ENCODE measurements at places on chromosomes 12 and 14.

DNA sequence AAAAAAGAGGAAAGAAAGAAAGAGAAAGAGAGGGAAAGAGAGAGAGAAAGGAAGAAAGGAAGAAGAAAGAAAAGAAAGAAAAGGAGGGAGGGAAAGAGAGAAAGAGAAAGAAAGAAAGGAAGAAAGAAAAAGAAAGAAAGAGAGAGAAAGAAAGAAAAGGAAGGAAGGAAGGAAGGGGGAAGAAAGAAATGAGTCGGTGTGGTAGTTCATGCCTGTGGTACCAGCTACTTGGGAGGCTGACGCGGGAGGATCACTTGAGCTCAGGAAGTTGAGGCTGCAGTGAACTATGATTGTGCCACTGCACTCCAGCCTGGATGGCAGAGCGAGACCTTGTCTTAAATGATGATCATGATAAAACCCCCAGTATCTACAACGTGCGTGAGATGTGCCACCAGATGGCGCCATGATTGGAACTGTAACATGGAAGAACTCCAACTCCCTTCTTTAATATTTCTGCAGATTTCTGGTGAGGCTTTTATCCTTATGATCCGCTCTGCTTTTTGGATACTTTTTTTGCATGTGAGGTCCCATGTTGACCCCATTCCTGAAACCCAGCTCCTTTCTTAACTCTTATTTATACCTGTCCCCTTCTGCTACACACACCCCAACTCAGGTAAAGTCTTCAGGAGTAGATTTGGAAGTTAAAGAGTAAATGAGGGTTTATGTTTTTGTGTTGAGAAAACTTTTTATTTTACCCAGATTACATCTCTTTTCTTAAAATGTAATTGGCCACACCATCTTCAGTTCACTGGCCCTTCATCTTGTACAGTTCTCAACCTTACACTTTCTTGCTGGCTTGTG lies 25.6 kb downstream of the RNASE10 start:
- peak; percentile 52 for DNase-seq

DNA sequence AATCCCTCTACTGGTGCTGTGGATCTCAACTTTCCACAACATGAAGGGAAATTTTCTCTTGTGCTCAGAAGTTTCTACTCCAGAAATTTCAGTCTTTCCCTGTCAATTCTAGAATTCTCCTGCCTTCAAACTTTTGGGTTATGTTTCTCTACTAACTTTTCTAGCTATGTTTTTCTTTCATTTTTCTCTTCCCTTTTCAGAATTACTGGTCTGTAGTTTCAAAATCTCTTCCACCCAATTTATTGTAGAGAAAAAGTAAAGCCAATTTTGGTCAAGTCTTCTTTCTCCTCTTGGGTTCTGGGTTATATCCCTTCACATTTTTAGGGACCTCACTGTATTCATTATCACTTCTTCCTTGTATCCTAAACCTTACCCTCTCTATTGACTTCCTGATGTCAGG lies 18.9 kb downstream of the CNTN1 start:
- DNase-seq = no peak

GRCh38 chr14:85038526-85039352 lies 491.2 kb upstream of the FLRT2 start:
- DNase-seq = no peak

DNA sequence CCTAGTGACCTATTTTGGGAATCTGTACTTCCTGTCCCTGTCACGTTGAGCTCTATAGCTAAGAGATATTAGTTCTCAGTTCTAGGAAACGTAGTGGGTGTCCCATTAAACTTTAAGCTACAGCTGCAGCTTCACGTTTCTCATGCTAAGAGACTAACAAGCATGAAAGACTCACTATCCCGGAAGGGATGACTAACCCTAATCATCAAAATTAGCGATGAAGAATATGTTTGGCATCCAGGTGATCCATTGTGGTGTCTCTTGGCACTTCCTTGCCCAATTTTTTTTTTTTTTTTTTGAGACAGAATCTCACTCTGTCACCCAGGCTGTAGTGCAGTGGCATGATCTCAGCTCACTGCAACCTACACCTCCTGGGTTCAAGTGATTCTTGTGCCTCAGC lies 11.0 kb upstream of the LALBA start:
- no peak for DNase-seq

GRCh38 chr14:79831195-79831892 lies 380.0 kb downstream of the DIO2 start:
- no peak for DNase-seq

GRCh38 chr14:40859055-40859454 lies 747.6 kb upstream of the LRFN5 start:
- DNase-seq = no peak

DNA sequence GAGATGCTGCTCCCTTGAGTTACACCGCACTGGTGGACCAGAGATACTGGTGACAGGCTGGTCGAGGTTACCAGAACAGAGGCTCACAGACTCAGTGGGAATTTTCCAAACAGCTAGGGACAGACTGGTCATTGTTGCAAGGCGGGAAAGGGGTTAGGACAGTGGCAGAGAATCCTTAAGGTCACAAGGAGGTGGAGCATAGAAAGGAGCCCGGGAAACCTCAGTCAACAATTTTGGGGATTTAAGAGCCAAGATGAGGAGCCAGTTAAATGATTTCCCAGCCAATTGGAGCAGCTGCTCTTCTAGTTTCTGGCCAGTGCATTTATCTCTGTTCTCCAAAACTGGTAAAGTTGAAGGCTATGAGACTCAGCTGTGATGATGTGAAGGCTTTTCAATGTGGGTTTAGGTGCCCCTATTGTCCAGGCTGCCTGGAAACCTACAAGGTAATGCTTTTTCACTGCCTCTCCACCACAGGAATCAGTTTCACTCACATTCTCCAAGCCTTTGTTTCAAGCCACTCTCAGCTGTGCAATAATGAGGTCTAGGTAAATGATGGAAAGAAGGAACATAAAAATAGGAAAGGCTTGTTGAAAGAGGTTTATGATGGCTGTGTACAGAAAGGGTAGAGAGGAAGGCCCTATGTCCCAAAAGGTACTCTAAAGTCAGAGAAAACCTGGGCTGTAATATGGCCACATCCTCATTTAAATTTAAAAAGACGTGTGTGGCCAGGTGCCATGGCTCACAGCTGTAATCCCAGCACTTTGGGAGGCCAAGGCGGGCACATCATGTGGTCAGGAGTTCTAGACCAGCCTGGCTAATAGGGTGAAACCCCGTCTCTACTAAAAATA lies 7.0 kb upstream of the TNS2 start:
- DNase-seq = no peak

All from stimulated activated CD8-positive, alpha-beta memory T cell treated with anti-CD3 and anti-CD28 coated beads, Interleukin-7, amount 100 ng/mL, for 24 hours (primary cell).